Activated CD8-positive, alpha-beta T cell treated with anti-CD3 and anti-CD28 coated beads, Interleukin-2, amount 10 ng/mL, durations not matched to agents 7 days and 5 days (primary cell): ENCODE measurements at places on chromosomes 5 and 9. TPM values are rescaled to one million over a fixed set of nuclear protein-coding genes. Genes with fewer than 3 reads are reported as not detected.

CARD6 gene
- 3.0 TPM for total RNA-seq

DRD1 gene
- total RNA-seq, result not detected

TRIM36 gene
- total RNA-seq, result 0.24 TPM

PARP8 gene
- total RNA-seq, result 78.5 TPM

MARVELD2 gene
- total RNA-seq, result 0.18 TPM

CTNNAL1 gene
- total RNA-seq, result 21.4 TPM

CCDC69 gene
- total RNA-seq, result 87.6 TPM

N4BP3 gene
- 5.9 TPM for total RNA-seq

GMCL2 gene
- not detected for total RNA-seq

GABRP gene
- total RNA-seq, result not detected

SLCO6A1 gene
- total RNA-seq, result not detected

TXNDC8 gene
- total RNA-seq, result not detected

BRINP1 gene
- not detected for total RNA-seq

GZMA gene
- 356 TPM for total RNA-seq

ZNF367 gene
- total RNA-seq, result 38.4 TPM

PCDHGB3 gene
- total RNA-seq, result 0.16 TPM

CDC25C gene
- total RNA-seq, result 18.3 TPM

SLC4A9 gene
- 0.16 TPM for total RNA-seq

ZNF879 gene
- 4.7 TPM for total RNA-seq

ADAMTS16 gene
- total RNA-seq, result not detected

TTC23L gene
- total RNA-seq, result not detected

SWI5 gene
- 12.2 TPM for total RNA-seq

GRXCR2 gene
- total RNA-seq, result not detected

CCDC180 gene
- 3.6 TPM for total RNA-seq

HSPB3 gene
- total RNA-seq, result not detected

CCNJL gene
- total RNA-seq, result not detected

CCDC187 gene
- total RNA-seq, result not detected

RASGEF1C gene
- total RNA-seq, result not detected

PCDHB14 gene
- not detected for total RNA-seq

PCDHA6 gene
- total RNA-seq, result not detected

MCTP1 gene
- total RNA-seq, result 0.42 TPM

PCDHA4 gene
- total RNA-seq, result not detected

ENTPD2 gene
- 0.34 TPM for total RNA-seq

PCDHA8 gene
- total RNA-seq, result not detected

SPATA31D4 gene
- total RNA-seq, result not detected

PDE8B gene
- total RNA-seq, result not detected

PITX1 gene
- not detected for total RNA-seq

CD274 gene
- 4.9 TPM for total RNA-seq

IFNA4 gene
- not detected for total RNA-seq

GLRA1 gene
- not detected for total RNA-seq

OR1N1 gene
- total RNA-seq, result not detected

JAKMIP2 gene
- 8.2 TPM for total RNA-seq

GPX8 gene
- not detected for total RNA-seq

FNIP1 gene
- 26.7 TPM for total RNA-seq

EGFLAM gene
- total RNA-seq, result not detected

NIPAL4 gene
- not detected for total RNA-seq

ZNF483 gene
- 2.2 TPM for total RNA-seq

SHOC1 gene
- not detected for total RNA-seq

SLC34A3 gene
- total RNA-seq, result not detected

SPINK13 gene
- not detected for total RNA-seq

HTR1A gene
- not detected for total RNA-seq

FOXD4 gene
- total RNA-seq, result not detected
